ENCODE measurements at places on chromosomes 6 and 20.

- DNase-seq = no peak
Measured at GRCh38 chr6:108714101-108714765, 134.0 kb upstream of the ARMC2 start.

DNA sequence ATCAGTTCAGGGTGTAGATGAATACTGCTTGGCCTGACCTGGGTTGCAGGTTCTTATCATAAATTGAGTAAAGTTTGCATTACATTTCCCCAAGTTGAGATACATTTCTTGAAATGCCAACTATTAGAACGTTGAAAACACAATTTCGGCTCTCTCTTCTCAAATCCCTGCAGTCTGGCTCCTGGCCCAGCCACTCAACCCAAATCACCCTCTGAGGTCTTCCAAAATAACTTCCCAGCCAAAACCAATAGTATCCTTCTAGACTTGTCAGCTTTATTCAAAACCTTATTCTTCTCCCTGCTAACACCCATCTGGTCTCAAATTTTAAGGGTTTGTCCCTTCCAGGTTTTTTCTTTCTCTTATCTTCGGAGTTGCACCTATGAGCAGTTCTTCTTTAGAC, 263.6 kb downstream of the EYA4 start:
- no peak for DNase-seq

DNA sequence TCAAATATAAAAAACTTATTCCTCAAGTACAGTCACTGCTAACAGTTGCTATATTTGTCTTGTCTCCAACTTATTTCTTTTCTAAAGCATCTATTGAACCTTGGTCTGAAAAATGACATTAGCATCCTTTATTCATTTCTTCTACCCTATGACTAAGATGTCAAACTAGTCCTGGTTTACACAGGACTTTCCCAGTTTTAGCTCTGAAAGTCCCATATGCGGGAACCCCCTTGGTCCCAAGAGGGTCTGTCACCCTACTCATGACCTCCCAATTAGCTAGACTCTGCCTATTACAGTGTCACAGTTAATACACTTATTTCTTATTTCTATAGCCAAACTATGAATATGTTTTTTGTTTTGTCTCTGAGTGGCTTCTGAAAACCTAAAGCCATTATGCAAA, 37.1 kb downstream of the PLEKHG1 start:
- no peak for DNase-seq

DNA sequence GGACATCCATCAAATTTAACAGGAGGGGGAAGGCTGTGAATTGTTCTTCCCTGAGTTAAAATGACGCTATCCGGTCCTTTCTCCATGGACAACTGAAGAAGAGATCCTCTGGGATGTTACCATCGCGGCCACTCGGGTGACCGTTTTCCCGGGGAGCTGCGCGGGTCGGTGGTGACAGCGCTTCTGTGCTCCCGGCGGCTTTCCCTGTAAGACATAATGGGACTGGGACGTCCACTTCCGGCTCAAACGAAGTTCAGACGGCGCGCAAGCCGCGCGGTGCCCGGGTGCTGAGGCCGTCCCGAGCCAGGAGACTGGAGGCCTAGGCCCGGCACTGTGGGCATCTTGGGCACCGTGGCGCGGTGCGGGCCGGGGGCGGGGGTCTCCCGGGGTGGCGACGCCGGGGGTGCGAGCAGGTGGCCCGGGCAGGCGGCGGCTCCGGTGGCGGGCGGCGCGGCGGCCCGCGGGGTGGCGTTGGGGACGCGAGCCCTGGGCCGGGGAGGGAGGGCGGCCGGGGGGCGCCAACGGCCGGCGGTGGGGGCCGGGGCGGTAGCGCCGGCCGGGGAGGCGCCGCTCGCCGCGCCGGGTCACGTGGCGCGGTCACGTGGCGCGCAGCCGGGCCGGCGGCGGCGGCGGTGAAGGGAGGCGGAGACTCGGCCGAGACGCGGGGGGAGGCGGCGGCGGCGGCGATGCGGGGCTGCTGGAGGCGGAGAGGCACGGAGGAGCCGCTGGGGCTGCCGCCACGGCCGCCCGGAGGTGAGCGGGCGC, 63.6 kb downstream of the GTF2H5 start:
- DNase-seq = peak; percentile 52

DNA sequence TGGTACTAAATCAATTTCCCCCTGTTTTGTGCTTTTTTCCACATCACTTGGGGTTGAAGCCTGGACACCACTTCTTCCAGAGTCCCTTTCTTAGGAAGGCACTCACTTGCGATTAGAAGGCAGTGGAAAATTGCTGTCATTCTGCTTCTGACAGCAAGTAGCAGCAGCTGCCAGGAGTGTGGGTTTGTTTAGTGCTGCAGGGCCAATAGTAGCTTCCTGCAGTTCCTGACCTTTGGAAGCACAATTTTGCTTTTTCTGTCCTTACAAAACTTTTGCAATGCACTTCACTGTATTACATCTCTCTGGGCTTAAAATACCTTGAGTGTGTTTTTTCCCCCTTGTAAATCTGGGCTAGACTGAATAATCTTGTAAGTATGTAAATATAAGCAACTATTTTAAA, 12.5 kb upstream of the HLA-DRA start:
- no peak for DNase-seq

DNA sequence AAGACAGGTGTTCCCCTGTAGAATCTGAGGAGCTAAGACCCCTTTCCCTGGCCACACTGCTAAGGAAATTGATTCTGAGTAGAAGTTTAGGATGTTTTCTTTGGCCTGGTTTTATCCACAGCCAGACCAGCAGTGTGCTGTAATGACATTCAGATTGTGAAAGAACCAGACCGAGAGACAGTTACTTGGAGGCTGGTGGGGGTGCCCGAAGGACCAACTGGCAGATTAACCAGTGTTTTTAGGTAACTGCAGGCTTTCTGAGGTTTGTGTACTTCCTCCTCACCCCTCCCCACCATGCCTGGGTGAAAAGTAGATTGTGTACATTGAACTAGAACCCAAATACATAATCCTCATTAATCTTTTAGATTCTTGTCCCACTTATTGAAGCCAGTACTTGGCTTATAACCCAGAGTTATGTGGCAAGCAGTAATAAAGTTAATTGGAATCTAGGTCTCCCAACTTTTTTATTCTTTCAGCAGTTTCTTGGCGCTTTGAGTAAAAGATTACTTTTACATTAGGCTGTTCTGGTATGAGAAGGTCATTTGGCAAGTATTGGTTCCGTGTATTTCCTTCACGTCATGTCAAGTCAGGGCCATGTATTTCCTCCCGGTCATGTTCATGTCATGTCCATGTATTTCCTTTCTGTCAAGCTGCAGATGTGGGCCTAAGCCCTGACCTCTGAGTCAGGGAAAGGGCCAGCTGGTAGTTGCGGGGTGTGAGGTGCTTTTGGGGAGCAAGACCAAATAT, 93.7 kb downstream of the TCP11 start:
- DNase-seq = no peak

GRCh38 chr6:106300020-106300780, 25.4 kb downstream of the ATG5 start:
- no peak for DNase-seq

GRCh38 chr6:21189759-21190158, 403.8 kb upstream of the SOX4 start:
- no peak for DNase-seq
